Activated T-cell treated with anti-CD3 and anti-CD28 coated beads, Interleukin-2, amount 50 U/mL, for 72 hours (primary cell): ENCODE measurements at places on chromosomes 3 and 15. TPM values are rescaled to one million over a fixed set of nuclear protein-coding genes. Genes with fewer than 3 reads are reported as not detected.

KY gene
- total RNA-seq = not detected

GRCh38 chr3:103947062-103947461 is 1419.6 kb upstream of the ALCAM start:
- DNase-seq = no peak

PP2D1 gene
- not detected for total RNA-seq

DNA sequence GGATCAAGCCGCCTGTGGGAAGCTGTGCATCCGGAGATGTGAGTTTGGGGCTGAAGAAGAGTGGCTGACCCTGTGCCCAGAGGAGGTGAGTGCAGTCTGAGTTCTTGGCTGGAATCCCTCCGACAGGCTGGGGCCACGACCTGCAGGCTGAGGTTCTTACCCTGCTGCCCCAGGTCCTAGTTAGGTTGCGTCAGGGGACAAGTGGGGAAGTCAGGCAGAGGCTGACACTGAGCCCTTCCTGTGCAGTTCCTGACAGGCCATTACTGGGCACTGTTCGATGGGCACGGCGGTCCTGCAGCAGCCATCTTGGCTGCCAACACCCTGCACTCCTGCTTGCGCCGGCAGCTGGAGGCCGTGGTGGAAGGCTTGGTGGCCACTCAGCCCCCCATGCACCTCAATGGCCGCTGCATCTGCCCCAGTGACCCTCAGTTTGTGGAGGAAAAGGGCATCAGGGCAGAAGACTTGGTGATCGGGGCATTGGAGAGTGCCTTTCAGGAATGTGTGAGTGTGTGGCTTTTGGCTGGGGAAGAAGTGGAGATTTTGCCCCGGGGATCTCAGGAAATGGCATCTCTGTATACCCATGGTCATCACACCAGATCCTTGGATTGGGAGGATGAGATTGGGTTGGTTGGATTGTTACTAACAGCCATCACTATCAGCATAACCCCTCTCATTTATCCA is 1.3 kb downstream of the PPM1M start:
- DNase-seq = no peak

GADL1 gene
- not detected for total RNA-seq

C3orf85 gene
- not detected for total RNA-seq

DNA sequence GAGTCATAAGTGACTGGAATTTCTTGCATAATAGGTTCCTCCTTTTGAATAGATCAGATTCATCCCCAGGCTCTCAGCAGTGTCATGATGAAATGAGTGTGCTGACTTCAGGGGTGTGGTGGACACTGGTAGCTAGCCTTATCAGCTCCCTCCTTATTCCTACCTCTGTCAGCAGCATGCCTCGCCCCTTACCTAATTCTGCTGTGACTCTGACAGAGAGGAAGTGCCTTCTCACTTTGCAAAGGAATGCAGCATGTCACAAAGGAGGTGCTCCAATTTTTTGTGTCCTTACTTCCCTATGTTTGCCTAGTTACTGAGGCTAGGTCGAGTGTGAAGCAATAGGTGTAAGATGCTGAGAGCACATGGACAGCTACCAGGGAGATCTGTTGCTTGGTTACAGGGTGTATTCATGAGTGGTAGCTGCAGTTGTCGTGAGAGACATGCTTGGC is 90.6 kb downstream of the TNFAIP8L3 start:
- DNase-seq = no peak

- DNase-seq = no peak
Measured at GRCh38 chr3:76132154-76132470, 346.8 kb upstream of the ZNF717 start.

DNA sequence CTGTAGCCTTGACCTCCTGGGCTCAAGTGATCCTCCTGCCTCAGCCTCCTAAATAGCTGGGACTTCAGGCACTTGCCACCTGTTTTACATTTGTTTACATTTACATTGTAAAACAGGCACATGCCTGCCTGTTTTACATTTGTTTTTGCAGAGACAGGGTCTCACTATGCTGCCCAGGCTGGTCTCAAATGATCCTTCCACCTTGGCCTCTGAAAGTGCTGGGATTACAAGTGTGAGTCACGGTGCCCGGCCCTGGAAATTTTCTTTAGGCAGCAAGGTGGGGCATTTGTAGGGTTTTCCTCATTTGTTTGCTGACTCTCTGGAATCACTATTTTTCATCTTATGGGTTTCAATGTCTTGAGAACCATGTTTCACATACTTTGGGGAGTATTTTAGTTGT is 25.0 kb downstream of the PIF1 start:
- DNase-seq = no peak

- DNase-seq = no peak
Measured at GRCh38 chr15:85008474-85009260, 27.0 kb downstream of the PDE8A start.

- DNase-seq = no peak
Measured at GRCh38 chr15:80918196-80918783, 71.3 kb downstream of the MESD start.

GRCh38 chr3:50520849-50521248 is 17.4 kb upstream of the CACNA2D2 start:
- DNase-seq = no peak
